CD4-positive, alpha-beta memory T cell (primary cell): ENCODE measurements at places on chromosomes 6 and 20. TPM values are rescaled to one million over a fixed set of nuclear protein-coding genes. Genes with fewer than 3 reads are reported as not detected.

- DNase-seq: no peak
These were observed 18.9 kb upstream of the NXT1 start for GRCh38 chr20:23331450-23332350.

- no peak for DNase-seq
These were observed 146.6 kb downstream of the RNASET2 start for GRCh38 chr6:166809721-166810120.

GRCh38 chr6:125574604-125575003 lies 174.8 kb upstream of the HEY2 start:
- DNase-seq: no peak

The VGLL2 gene
- polyA plus RNA-seq: not detected

The MYBL2 gene
- polyA plus RNA-seq: not detected

The DNAH8 gene
- 0.04 TPM for polyA plus RNA-seq

The DEF6 gene
- 77.3 TPM for polyA plus RNA-seq

The LY6G6D gene
- polyA plus RNA-seq: not detected
